CD4-positive, alpha-beta T cell treated with Interleukin-6 for 4 hours (primary cell): ENCODE measurements at places on chromosomes 7 and 10.

- DNase-seq: no peak
Observed at GRCh38 chr10:58585435-58585834, 72.8 kb downstream of the BICC1 start.

- DNase-seq: no peak
Observed at GRCh38 chr10:102068216-102068615, 3.1 kb downstream of the HPS6 start.

GRCh38 chr10:69960988-69961880 is 91.4 kb upstream of the MACROH2A2 start:
- no peak for DNase-seq

GRCh38 chr10:117652228-117653169 is 110.0 kb downstream of the EMX2 start:
- no peak for DNase-seq

DNA sequence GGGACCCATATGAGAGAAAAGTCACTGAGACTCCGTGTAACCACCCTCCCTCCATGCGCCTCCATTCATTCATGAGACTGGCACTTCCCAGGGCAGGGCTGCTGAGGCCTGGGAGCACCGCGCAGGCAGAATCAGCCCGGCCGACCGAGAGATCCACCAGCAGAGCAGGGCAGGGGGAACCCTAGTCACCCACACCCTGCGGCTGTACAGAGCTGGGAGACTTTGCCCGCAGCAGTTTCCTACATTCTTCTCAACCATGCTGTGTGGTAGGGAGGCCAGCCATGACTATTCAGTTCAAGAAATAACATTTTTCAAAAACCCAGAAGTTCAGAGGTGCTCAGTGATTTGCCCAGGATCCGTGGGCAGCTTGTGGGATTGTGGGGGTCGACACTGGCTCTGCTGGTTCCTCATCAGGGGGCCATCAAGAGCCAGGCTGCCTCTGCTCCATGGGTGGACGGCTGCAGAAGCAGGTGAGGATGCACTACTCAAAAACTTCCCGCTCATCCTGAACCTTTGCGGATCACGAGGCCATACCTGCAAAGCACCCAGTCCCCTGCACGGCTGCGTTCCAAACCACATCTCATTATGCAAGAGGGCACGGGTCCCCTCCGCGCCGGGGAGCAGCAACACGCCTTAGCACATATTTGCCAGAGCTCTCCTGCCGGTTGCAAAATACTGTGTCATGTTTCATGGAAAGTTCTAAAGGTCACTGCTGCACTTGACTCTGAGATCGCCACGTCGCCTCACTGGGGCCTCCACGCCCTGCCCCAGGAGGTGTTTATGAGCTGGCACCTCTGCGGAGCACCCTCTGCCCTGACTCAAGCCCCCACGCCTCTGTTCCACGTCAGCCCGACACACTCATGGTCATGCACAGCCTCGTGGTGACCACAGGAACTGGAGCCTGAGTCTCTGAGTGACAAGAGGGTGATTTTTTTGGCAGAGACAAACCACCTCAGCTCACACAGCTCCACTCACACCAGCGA is 132.0 kb downstream of the PRKAG2 start:
- no peak for DNase-seq

- no peak for DNase-seq
Observed at GRCh38 chr7:152862856-152863255, 103.3 kb downstream of the ACTR3B start.

DNA sequence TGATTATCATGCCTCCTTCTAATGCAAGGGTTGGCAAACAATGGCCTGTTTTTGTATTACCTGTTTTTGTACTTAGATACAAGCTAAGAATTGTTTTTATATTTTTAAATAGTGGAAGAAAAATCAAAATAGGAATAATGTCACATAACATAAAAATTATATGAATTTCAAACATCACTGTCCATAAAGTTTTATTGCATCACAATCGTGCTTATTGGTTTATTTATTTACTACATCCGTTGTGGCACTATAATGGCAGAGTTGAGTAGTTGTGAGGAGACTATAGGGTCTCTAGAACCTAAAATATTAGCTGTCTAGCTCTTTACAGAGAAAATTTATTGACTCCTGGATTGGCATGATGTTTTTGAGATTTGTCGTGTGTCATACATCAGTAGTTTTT is 4.1 kb downstream of the KIF20B start:
- no peak for DNase-seq

DNA sequence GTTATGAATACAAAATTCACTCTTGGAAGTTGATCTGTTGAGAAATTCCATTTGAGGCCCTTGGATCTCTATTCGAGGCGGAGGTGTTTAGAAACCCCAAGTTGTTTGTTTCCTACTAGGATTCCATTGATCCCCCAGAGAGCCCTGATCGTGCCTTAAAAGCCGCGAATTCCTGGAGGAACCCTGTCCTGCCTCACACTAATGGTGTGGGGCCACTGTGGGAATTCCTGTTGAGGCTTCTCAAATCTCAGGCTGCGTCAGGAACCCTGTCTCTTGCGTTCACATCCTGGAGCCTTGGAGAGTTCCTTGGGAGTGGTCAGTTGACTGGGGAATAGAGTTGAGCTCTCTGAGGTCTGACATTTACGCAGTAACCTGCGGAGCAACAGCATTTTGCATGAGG is 1.2 kb downstream of the CFAP69 start:
- DNase-seq: no peak

GRCh38 chr7:37065779-37066271 is 341.5 kb upstream of the AOAH start:
- no peak for DNase-seq

DNA sequence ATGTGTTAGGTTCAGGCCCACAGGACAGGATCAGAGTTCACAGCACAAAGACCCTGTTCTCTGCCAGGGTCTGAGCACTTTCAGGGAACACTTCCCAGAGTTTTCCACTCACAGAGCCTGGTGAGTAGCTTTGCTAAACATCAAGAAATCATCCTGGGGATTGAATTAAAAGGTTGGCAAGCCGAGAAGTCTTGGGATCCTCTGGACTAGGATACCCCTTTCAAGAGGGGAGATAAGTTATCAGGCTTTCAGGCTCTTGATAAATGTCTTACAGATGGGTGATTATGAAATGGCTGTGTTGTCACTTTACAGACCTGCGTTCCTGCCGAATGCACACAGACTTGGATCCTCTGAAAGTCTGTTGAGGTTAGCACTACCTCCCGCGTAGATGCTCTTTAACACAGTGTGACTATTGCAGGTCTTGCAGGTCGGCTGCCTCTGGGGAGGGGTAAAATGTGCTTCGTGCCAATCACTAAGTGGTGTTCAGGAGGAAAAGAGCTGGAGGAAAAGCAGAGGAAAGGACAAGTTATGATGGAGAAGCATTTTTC is 473.5 kb upstream of the AKR1E2 start:
- no peak for DNase-seq

- peak; percentile 16 for DNase-seq
Observed at GRCh38 chr10:46229144-46229563, 57.6 kb upstream of the ANTXRL start.

- DNase-seq: no peak
Observed at GRCh38 chr10:106440355-106440754, 724.2 kb downstream of the SORCS1 start.

DNA sequence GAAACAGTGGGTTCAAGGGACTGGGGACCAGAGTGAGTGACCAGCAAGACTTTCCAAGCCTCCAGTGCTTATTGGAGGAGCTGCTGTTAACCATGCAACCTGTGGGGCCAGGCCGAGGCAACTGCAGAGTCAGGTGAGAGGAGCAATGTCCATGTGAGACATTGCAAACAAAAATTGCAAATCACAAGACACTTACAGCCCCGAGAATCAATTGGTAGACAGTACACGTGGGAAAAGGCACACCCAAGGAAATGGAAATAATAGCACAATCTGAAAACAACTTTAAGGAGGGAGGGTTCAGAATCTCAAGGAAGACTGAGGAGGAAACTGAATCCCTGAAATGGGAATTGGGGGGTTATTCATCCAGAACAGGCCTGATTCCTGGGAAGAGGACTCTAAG is 72.6 kb downstream of the GLRX3 start:
- DNase-seq: no peak

GRCh38 chr7:21134631-21135030 is 293.3 kb upstream of the SP4 start:
- no peak for DNase-seq

DNA sequence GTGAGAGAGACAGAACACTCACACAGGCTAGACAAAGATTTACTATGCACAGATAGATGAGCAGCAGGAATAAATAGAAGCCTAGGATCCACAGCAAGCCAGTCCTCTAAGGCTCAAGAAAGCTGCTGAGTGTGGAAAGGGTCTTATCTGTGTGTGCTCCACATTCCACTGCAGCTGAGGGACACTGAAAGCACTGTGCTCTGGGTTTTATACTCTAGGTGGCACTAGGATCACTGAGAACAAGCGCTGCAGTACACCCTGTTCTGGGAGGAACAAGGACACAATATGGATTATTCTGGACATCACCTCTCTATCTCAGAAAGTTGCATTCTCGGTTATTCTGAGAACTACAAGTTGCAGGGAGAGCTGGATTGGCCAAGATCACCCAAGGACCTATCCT is 4.9 kb upstream of the KLHL7 start:
- DNase-seq: no peak

DNA sequence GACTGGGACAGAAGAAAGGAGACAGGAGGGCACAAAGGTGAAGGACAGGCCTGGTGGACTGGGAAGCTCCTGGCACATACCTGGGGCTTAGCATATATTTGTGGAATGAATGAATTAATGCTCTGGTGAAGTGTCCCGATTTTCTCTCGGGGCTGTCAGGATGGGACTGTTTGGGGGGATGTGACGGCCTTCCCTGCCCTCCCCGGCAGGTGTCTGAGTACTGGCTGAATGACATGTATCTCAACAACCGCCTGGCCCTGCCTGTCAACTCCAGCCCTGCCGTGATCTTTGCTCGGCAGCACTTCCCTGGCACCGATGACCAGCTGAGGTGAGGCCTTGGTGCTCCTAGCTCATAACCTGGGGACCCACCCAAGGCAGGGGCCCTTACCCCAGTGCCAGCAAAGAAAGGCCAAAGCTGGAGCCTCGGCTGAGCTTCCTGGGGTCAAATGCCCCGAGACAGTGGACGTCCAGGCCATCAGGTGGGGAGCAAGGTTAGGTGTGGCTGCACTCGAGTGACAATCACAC is 6.5 kb downstream of the CHAT start:
- DNase-seq: no peak

- no peak for DNase-seq
Observed at GRCh38 chr7:12993025-12993424, 305.6 kb downstream of the ARL4A start.

DNA sequence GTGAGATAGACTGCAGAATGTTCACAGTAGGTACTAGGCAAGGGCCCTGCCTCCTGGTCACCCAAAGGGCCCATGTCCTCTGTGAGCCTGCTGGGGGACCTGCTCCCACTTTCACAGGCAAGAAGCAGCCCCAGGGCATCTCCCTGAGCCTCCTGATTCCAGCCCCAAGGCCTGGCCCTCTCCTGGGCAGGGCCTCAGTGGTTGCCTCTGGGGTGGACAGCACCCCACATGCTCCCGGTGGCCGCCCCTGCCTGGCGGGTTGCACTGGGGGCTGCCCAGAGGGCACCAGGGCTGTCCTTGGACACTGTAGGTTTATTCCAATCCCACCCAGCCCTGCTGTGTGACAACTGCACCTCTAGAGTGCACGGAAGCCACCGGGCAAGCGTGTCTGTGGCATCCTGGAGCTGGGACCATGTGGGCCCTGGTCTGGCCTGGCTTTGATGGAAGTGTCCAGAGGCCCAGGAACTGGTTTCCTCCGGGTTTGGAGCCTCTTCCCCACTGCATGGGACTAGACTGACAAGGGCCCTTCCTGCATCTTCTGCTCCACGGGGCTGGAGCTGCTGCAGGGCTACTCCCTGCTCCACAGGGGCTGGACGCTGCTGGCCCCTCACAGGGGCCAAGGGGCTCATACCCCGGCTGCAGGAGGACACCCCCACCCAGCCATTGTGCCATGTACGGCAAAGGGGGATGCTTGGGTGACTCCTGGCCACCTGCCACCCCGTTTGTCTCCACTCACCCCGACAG is 25.0 kb upstream of the SYCE1 start:
- no peak for DNase-seq

DNA sequence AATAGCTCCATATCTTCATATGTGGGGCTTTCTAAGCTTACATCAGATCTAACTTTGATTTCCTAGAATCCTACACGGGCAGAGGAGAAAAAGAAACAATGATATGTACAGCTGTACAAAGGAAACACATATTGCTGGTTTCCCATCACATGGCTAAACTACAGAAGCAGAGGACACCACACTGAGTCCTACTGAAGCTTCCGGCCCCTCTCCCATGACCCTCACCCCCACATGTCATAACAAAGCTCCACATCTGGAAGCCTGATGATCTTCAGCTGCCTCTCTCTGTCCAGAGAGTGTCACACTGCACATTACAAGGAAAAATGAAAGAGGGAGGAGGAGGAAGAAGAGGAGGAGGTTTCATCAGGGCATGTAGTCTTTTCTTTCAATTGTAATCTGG is 14.0 kb downstream of the SLC16A12 start:
- DNase-seq: no peak

DNA sequence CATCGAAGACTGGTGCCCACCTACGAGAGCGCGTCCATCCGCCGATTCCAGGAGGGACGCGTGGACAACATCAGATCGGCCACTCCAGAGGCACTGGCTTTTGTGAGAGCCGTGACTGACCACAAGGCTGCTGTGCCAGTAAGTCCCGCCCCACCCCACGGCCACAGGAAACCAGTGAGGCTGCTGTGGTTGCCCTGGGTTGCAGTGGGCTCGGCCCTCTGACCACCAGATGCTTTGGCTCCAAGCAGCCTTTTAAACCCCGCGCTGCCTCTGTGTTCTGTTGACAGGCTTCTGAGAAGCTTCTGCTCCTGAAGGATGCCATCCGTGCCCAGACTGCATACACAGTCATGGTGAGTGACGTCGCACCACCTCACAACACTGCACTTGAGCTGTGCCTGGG is 24.4 kb upstream of the C10orf53 start:
- no peak for DNase-seq

DNA sequence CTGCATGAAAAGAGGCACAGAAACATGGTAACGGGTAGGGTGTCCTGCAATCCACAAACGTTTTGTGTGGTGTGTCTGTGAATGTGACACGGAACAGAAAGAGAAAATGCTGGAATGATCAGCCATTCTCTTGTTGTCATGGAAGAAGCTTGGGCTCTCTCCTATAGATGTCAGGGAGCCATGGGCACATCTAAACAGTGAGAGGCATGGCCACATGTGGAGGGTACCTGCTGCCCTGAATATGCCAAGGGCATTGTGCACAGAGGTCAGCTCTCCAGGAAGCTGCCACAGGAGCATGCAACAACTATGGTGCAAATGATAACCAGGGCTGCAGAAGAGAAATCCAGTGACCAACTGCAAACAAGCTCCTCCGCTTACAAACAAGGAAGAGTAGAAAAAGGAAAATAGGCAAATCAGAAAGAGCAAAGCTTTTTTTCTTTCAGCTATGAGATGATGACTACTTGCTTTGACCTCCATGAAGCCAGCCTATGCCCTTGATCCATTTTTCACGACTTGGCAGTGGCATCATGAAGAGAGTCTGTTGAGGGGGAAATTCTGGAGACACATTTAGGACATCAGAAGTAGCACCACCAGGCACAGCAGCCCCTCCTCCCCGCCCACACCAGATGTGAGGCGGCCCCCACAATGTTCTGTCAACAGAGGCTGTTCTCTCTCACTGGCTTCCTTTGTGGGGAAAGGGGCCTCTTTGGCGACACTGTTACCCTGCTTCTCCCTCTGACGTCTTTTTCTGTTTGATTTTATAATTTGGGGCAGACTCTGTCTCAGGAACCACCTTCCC is 4.8 kb upstream of the PDE1C start:
- DNase-seq: no peak
